ENCODE measurements at places on chromosomes 7 and 10. TPM values are rescaled to one million over a fixed set of nuclear protein-coding genes. Genes with fewer than 3 reads are reported as not detected.

- ATAC-seq: no peak
These were observed 42.7 kb downstream of the PLAU start for GRCh38 chr10:73953665-73954064.

Gene ABCA13
- 1.8 TPM for total RNA-seq

Gene GSTO2
- total RNA-seq: 2.6 TPM

Gene EBLN1
- total RNA-seq: not detected

DNA sequence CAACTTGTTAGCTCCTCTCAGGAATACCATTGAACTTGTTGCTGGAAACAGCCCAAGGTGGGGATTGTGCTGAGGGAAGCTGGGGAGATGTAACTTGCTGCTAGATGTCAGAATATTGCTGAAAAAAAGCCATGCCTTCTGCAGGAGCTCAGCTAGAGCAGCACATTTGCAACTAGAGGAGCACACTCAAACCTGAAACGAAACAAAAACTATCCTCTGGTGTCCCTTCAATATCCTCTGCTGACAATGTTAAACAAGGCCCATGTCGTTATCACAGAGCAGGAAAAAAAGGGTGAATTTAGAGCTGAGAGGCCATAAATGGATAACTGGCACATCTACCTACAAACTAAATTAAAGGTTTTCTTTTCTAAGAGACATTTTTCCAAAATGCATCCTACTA, 53.7 kb upstream of the MACC1 start:
- ATAC-seq: no peak

DNA sequence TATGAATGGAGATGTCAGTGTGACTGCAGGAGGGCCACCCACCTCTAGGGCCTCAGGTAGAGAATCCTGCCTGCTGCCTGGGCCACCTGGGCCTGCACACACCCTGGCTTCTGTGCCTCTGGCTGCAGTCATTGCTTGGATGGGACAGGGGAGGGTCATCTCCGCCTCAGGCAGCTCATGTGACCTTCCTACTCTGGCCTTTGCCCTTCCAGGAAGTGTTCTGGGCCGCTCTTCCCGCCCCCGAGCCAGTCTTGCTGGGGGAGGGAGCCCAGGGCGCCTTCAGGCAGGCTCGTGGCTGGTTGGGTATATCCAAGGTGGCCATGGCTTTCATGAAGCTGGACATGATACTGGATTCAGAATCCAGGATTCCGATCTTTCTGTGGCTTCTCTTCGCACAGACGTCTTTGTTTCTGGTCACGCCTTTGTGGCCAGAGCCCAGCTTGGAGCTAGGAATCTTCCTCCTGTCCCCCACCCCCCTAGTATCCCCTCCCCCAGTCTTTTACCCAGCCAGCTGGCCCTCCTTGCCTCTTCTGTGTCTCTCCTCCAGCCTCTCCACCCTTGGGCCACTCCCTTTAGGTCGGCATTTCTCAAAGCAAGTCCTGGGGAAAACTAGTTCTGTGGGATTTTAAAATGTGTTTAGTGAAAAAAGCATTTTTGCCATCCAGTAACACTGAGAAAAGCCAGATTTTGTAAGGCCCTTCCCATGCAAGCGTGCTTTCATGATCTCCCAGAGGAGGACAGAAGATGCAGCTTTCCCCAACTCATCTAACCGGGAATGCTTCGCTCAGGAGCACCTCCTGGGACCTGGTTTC, 119.6 kb downstream of the ZMIZ1 start:
- ATAC-seq: peak; percentile 5

Gene IL6
- not detected for total RNA-seq

GRCh38 chr10:86583983-86584382, 62.4 kb upstream of the WAPL start:
- no peak for ATAC-seq

- no peak for ATAC-seq
These were observed 84.3 kb upstream of the PODXL start for GRCh38 chr7:131640686-131641085.

DNA sequence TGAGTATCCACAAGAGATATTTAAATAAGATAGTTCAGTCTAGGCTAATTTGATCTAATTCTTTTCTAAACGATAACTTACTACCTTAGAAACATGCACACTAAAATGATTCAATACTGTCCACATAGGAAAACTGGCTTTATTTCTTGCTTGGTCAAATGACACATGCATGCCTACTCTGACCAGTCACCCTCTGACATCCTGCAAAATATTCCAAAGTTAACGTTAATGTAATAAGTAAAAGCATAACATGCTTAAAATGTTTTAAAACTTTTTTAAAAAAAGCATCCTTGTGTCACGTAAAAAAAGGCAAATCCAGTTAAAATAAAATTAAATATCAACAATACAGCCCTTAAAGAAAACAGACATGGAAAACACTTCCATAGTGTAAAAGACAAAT, 70.2 kb downstream of the UBE2H start:
- ATAC-seq: no peak

Gene NODAL
- total RNA-seq: 0.21 TPM

Gene ANKRD30A
- 0.18 TPM for total RNA-seq

DNA sequence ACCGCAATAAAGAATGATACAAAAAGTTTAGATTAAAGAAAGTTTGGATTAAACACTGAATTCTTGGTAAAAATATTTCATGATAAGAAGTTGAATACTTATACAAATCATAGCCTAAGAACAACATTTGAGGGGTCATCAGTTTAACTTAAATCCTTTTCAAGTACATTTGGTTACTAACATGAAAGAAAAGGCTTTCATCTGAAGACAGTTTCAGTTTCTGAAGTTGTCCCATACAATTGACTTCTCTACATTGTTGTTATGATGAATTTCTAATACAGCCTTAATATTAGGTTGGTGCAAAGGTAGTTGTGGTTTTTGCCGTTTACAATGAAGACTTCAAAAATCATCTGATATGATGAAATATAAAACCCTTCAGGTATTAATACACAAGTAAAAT, 317.5 kb upstream of the MAGI2 start:
- no peak for ATAC-seq
